ENCODE measurements at places on chromosomes 2 and 18.
A peak's percentile ranks its signal among the peaks of the same experiment; 100 is the strongest.

- no peak for DNase-seq
These were observed 10.8 kb downstream of the GGCX start for GRCh38 chr2:85550486-85550885.

DNA sequence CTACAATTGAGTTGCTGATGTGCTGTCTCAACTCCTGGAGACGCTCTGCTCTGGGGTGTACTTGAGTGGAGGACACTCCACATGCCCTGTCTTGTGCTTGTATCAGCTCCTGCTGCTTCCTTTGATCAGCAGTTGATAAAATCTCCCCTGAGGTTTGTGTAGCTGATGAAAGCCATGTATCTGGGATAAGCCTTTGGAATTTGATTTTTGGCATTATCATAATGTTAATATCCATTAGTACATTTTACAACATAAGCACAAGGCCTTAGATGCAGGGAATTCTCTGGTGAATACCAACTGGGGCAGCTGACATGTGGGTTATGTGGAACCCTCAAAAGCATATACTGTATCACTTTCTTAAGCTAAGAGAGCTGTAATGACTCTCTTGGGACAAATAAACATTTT lies 222.7 kb upstream of the ITGA4 start:
- DNase-seq = peak; percentile 15

GRCh38 chr2:46290078-46290477 lies 7.1 kb upstream of the EPAS1 start:
- no peak for DNase-seq

DNA sequence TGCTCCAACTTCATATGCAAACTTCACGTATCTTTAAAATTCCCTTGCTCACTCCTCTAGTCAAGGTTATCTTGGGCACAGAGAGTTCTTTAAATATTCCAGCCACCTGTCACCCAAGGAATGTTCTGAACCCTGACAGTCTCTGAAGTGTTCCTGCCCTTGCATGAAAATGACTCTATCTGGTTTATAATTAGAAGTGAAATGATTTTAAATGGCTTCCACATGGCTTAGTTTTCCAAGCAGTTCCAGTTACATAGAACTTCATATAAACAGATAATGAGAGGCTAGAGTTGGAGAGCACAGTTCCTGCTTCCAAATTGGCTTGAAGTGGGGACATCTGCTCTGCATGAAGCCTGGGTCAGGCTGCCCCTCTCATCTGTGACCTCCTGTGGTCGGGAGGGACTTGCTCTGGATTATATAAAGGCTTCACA lies 81.9 kb downstream of the SLC4A3 start:
- DNase-seq = peak; percentile 64

GRCh38 chr2:28656937-28657615 lies 94.6 kb upstream of the PPP1CB start:
- DNase-seq = no peak

GRCh38 chr2:136246086-136246669 lies 128.2 kb upstream of the CXCR4 start:
- DNase-seq = peak; percentile 60

GRCh38 chr2:37614061-37614738 lies 57.2 kb downstream of the CDC42EP3 start:
- DNase-seq = peak; percentile 95

- peak; percentile 91 for DNase-seq
These were observed 1074.2 kb upstream of the ZEB2 start for GRCh38 chr2:145593991-145594614.

GRCh38 chr2:181948227-181948626 lies 37.4 kb upstream of the PPP1R1C start:
- no peak for DNase-seq

DNA sequence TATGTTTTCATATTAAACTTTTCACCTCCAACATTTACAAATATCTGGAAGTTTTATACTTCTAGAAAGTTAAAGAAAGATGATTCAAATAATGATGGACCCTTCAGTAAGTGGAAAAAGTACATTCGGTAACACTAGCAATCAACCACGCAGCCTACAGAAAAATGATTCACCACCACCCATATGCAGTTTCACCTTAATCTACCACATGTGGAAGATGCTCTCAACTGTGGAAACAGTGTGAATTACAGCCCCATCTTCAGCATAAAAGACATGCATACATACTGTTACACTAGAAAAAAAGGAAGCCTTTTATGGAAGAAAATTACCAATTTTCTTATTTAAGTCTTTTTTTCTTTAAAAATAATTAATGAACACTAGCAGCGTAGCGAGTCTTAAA lies 1.1 kb downstream of the SLC38A11 start:
- DNase-seq = no peak

GRCh38 chr18:2935438-2936192 lies 77.3 kb downstream of the LPIN2 start:
- DNase-seq = no peak

DNA sequence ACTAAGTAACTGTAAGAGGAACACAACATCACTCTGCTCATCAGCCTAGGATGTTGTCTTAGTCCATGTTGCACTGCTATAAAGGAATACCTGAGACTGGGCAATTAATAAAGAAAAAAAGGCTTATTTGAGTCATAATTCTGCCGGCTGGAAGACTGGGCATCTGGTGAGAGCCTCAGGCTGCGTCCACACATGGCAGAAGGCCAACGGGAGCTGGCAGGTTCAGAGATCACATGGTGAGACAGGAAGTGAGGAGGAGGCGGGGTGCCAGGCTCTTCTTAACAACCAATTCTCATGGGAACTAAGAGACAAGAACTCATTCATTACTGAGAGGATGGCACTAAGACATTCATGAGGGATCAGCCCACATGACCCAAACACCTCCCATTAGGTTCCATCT lies 46.8 kb downstream of the EPG5 start:
- DNase-seq = no peak

DNA sequence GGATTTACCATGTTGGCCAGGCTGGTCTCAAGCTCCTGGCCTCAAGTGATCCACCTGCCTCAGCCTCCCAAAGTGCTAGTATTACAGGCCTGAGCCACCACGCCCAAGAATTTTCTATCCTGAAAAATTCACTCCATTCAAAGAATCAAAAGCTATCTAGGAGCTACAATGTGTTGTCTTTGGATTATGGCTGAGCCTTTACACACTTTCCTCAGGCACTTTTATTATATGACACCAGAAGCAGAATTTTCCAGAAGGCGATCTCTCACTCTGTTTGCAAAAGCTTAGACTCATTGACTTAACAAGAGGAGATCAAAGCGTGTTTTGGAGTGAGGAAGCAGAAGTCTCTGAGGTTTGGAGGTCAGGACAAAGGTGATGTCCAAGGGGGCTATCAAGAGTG lies 3.6 kb downstream of the FAM124B start:
- no peak for DNase-seq

GRCh38 chr2:154914561-154914960 lies 216.1 kb downstream of the KCNJ3 start:
- DNase-seq = no peak

- no peak for DNase-seq
These were observed 893.7 kb upstream of the FAM98A start for GRCh38 chr2:34492561-34493455.

DNA sequence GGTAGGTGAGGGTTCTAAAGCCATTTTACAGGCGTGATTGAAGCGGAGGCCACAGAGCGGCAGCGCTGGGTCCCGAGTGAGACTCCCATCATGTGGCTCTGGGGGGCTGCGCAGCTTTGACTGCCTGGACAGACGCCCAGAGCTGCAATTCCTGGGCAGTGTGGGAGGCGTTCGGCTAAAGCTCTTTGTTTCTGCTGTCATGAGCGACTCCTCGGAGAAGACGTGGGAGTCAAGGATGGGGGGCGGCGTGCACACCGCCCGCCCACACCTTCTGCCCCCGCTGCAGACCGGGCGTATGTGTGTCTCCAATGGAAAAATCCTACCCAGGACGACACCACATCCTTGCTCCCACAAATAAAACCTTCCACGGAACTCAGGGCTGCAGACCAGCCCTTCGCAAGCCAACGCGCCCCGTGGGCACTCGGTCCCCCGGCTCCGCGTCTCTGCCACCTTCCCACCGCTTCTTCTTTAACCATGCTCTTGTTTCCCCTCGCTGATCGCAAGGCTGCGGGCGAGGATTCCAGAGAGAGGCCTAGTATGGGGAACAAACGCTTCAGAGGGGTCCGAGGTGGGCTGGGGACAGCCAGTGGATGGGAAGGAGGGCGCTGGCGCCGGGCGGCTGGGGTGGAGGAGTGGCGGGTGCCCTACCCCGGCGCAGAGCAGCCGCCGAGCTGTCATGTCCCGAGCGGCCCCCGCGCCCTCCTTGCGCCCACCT lies 680 bp upstream of the LBH start:
- DNase-seq = peak; percentile 46

GRCh38 chr2:190023860-190024259 lies 38.7 kb downstream of the MSTN start:
- peak; percentile 55 for DNase-seq

Measured in mesenchymal stem cell (in vitro differentiated cells and primary cell).